ENCODE measurements at places on chromosomes 2 and 18. TPM values are rescaled to one million over a fixed set of nuclear protein-coding genes. Genes with fewer than 3 reads are reported as not detected.

Gene C1QL2
- not detected for total RNA-seq

Gene EPHA4
- total RNA-seq = 22.2 TPM

Gene UGT1A10
- total RNA-seq = not detected

Gene NOSTRIN
- total RNA-seq = 20.1 TPM

Gene ORC4
- total RNA-seq = 37.2 TPM

Gene MROH2A
- total RNA-seq = not detected

Data from glomerular endothelial cell (primary cell).